ENCODE measurements at places on chromosomes 3 and 15.

DNA sequence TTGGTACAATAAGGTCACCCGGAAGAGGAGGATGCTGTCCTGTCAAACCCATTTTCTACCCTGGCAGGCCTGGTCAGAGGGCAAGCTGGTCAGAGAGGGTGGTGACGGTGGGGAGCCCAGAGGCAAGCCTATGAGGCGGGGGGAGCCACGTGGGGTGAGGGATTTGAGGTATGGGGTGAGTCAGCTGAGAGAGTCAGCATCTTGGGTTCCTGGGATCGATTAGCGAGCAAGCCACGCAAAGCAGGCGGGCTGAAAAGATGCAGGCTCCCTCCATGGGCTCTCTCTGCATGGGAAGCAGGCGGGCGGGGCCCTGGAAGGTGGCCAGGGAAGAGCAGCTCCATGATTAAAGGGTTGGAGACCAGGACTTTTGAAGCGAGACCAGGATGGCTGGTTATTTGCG, 48.1 kb downstream of the MAGEF1 start:
- no peak for DNase-seq

GRCh38 chr3:169980055-169980454, 13.4 kb downstream of the SEC62 start:
- DNase-seq: no peak

- no peak for DNase-seq
Measured at GRCh38 chr3:49351521-49352011, 6.6 kb downstream of the GPX1 start.

DNA sequence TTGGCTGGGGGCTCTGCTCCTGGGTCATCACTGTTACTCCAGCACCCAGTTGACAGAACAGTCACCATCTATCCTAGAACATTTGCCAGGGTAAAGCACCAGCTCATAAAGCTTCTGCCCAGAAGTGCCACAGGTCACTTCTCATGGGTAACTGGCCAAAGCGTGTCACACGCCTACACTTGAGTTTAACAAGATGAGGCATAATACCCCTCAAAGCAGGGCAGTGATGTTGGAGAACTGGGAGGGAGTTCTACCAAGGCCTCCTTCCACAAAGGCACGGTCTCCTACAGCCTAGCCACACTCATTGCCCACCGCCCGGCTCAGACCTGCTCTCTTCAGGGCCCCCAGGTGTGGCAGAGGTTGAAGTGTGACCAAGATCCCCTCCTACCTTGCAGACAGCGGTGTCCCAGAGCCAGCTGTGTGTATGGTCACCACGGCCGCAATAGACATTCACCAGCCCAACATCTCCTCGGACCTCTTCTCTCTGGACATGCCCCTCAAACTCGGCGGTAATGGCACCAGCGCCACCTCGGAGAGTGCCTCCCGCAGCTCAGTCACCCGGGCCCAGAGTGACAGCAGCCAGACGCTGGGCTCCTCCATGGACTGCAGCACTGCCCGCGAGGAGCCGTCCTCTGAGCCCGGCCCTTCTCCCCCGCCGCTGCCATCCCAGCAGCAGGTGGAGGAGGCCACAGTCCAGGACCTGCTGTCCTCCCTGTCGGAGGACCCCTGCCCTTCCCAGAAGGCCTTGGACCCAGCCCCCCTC, 107.7 kb downstream of the ETFA start:
- no peak for DNase-seq

DNA sequence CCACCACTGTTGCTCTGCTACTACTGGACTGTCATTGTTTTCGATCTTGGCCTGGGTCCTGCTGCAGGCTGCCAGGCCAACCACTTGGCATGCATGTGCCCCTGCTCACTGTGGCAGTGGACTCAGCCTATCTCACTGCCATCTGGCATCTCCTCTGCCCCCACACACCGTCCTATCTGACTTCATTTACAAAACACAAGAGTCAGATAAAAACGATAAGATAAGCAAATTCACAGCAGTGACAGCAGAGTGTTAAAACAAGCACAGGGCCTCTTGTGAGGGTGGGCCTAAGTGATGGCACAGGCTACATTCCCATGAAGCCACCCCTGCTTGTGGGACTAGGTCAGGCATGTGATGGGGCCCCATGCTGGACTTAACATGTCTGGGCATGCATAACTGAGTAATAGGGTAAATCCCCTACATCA, 68.1 kb downstream of the CRYGS start:
- no peak for DNase-seq

DNA sequence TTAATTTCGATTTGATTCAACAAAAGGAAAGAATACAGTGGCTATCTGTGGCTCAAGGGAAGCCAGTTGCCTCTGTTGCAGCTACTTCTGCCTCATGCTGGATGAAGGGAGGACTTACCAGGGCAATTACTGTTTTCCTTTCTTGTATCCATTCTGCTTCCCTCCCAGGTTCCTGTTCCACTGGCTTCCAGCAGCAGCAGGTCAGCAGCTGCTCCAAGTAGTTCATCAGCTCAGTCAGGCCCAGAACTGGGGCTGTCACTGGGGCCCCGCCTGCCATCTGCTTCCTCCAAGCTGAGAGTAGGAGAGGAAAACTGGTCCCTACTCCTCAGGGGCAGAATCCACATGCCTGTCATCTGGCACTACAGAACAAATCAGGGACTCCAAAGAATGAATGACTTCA, 48.6 kb upstream of the ULK4 start:
- DNase-seq: no peak

DNA sequence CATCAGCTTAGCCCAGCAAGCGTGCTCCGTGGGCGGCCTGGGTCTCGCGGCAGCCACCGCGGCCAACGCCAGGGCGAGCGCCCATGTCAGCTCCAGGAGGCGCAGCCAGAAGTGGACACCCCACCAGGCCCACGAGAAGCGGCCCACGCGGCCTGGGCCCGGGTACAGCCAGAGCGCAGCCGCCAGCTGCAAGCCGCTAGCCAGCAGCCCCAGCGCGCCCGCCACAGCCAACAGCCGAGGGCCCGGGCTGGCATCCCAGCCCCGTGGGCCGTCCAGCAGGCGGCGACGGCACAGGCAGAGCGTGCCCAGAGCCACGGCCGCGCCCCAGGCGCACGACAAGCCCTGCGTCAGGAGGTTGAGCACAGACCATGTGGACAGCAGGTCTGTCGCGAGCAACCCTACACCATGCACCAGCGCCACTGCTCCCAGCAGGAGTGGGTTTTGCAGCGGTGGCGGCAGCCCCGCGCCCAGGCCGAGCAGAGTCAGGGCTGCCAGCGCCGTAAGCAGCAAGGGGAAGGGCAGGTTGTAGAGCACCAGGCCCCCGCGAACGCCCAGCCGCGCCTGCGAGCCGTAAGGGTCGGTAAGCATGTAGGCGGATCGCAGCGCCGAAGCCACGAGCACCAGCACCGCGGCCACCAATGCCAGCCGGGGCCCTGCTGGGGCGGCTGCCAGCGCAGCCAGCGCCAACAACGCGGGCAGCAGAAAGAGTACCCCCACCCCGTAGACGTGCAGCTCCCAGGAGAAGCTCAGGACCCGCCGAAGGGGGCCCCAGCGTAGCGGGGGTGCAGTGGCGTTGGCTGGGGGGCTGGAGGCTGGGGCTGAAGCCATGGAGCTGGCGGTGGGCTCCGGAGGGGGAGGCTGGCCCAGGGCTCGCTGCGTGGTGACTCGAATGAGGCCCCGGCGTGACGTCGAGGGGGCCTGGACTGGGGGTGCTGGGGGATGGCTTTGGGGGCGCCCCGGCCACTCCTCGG, 4.9 kb downstream of the PRRT3 start:
- DNase-seq: no peak

DNA sequence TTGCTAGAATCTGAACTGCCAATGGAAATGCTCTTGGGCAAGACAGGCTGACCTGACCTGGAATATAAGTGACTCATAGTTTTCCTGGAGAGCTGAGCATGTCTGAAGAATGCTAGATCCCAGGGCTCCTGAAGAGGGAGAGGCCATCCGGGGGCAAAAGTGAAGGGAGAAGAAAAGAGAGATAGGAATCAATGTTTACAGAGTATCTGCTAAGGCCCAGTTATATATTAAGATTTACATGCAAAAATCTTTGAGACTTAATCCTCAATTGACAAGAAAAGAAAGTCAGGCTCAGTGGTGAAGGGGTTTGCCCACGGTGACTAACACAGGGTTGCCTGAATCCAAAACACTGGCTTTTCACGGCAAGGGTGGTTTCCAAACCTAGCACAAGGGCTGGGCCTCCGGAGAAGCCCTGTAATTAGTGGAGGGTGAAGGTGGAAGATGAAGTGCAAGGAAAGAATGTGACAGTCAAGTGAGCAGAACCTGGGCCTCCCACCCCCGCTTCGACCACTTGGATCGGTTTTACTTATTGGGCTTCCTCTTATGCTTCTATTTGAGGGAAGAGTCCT, 91.7 kb upstream of the FGF12 start:
- DNase-seq: peak; percentile 4

GRCh38 chr3:10984371-10984896, 8.1 kb upstream of the SLC6A1 start:
- DNase-seq: no peak

DNA sequence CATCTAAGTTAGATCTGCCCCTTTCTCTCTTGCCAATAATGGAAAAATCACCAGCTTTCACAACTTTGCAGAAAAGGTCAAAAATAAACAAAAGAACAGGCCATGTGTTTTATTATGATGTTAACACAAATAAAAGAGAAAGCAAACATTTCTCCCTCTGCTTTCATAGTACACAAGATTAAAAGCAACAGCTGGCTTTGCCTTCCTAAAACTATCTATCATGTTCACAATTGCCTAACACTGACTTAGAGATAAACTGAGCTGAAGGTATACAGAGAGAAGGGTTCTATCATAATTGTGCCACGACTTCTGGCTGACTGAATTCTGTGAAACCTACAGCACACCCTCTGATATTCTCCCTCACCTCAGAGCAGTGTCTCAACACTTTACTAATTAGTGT, 29.4 kb downstream of the AADAC start:
- DNase-seq: no peak

GRCh38 chr3:158100681-158101080, 5.5 kb downstream of the SHOX2 start:
- DNase-seq: no peak

DNA sequence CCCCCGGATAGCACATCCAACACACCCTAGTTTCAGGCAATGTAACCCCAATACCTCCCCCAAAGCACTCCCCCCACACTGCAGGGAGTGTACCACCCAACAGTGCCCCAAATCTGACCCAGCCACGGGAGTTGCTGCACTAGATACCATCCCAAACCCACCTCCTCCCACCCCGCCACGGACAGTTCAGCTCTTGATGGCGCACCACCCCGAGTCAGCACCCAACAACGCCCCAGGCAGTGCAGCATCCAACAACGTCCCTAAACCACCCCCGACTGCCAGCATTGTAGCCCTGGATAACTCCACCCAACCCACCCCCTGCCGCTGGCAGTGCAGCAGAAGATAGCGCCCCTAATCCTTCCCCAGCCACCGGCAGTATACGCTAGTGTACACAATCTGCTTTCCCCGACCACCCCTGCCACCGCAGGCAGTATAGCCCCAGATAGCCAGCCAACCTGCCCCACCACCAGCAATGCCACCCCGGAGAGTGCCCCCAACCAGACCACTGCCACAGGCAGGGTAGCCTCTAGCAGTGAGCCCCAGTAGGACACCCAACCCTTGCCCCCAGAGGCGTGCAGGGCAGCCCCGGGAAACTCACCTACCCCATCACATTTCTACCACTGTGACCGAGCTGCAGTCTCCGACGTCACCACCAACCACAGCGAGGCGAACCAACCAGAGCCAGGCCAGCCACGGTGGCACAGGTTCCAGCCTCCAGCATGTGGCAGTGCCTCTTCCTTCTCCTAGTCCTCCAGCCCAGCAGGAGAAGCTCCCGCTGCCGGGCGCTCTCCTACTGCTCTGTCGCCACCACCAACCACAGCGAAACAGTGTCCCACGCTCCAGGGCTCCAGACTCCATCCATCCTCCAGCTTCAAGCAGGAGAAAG, 178.1 kb downstream of the POTEB3 start:
- no peak for DNase-seq

DNA sequence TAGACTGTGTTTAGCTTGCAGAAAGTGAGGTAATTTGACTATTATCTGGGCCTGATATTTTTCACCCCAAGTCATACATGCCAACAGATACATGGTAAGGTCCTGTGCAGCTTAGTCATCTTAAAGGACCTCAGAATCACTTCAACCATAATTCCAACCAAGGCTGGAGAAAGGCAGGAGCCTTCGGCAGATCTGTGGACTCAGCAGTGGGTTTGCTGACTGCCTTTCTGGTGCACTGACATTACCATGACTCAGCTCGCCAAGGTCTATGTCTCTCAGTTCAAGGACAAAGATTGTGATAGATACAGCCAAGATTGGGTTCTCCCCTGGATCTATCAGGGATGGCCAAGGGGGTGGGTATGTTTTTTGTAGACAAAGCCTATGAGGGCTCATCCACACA, 32.7 kb downstream of the LYZL4 start:
- no peak for DNase-seq

GRCh38 chr3:49460188-49460890, 9.7 kb upstream of the DAG1 start:
- DNase-seq: no peak

DNA sequence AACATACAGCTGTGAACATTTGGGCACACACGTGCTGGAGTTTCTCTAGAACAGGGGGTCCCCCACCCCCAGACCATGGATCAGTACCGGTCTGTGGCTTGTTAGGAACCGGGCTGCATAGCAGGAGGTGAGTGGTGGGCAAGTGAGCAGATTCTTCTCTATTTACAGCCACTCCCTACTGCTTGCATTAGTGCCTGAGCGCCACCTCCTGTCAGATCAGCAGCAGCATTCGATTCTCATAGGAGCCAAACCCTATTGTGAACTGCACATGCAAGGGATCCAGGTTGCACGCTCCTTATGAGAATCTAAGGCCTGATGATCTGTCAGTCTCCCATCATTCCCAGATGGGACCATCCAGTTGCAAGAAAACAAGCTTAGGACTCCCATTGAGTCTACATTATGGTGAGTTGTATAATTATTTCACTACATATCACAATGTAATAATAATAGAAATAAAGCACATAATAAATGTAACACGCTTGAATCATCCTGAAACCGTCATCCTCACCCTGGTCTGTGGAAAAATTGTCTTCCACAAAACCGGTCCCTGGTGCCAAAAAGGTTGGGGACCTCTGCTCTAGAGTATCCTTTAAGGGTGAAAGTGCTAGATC, 25.8 kb downstream of the CHRM5 start:
- DNase-seq: no peak

DNA sequence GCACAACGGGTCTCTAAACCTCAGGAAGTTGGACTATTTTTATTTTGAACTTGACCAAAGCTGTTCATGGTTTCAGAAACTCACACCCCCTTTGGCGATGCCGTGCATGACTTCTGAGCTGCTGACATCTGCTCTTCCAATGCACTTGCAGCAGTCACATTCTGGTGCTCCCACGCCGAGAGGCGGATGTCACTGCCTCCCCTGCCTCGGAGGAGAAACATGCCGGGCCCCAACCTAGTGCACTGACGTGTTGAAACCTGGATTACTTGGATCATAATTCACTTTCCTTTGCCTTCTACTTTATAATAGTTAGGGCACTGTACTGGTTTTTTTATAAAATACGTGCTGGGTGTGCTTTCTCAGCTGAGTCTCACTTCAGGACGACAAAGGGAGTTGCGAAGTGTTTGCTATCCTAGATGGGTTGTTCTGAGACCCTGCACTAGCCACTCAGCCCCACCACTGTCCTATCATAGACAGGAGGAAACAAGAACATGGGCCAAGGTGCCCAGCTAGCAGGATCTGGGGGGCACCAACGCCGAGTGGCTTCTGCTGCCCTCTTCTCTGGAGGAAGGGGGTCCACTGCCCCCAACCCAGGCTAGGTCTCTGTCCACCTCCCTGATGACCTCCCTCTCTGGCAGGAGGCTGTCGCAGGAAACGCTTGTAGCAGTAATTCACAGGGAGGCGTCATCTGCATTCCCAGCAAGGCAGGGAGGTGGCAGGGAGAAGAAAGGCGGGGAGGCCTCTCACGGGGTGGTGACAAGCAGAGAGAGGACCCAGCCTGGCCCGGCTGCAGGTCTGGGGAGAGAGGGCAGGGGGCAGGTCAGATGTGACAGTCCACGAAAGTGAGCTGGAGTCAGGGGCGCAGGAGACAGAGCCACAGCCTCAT, 158.8 kb upstream of the IQSEC1 start:
- no peak for DNase-seq

Measured in stimulated activated CD4-positive, alpha-beta T cell treated with anti-CD3 and anti-CD28 coated beads, Interleukin-12 subunit alpha, Interleukin-12 subunit beta, amount 100 ng/mL, for 24 hours (primary cell).